ENCODE measurements at places on chromosomes 1 and 21. TPM values are rescaled to one million over a fixed set of nuclear protein-coding genes. Genes with fewer than 3 reads are reported as not detected.

C8A gene
- not detected for total RNA-seq

CRNN gene
- total RNA-seq = not detected

ZNF644 gene
- 44.9 TPM for total RNA-seq

HSD3B2 gene
- total RNA-seq = not detected

CLIC4 gene
- total RNA-seq = 612 TPM

TMEM79 gene
- 1.1 TPM for total RNA-seq

FOXD2 gene
- total RNA-seq = 0.66 TPM

OXCT2 gene
- 5.4 TPM for total RNA-seq

CALML6 gene
- 0.40 TPM for total RNA-seq

NGF gene
- total RNA-seq = 7.7 TPM

IGSF5 gene
- total RNA-seq = not detected

CSRP1 gene
- total RNA-seq = 556 TPM

Data from aortic smooth muscle cell (primary cell).